ENCODE measurements at places on chromosomes 12 and 14.

- peak; percentile 97 for DNase-seq
Observed at GRCh38 chr12:94615260-94616181, 34.8 kb downstream of the TMCC3 start.

DNA sequence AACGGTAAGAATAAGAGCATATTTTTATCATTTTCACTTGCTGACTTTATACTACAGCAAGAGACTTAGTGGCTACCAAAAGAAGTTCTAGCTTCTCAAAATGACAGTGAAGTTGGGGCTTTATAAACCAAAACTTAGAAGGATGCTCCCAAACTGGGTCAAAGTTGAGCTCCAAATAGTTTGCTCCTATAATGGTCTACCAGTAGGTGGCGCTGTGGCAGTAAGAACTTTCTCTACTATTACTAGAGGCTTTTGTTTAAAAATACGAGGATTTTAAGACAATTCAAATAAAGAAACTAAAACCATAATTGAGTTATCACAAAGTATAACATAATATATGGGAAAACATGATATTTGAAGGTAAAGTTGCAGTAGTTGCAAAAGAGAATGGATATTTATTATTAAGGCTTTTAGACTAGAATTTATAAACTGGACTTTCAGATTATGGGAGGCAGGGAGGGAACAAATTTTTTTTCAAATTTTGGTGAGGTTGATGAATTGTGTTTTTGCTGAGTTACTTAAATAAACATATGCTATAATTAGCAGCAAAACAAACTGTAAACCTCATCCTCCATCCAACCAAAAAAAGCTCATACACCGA lies 75.0 kb downstream of the TGFB3 start:
- peak; percentile 76 for DNase-seq

DNA sequence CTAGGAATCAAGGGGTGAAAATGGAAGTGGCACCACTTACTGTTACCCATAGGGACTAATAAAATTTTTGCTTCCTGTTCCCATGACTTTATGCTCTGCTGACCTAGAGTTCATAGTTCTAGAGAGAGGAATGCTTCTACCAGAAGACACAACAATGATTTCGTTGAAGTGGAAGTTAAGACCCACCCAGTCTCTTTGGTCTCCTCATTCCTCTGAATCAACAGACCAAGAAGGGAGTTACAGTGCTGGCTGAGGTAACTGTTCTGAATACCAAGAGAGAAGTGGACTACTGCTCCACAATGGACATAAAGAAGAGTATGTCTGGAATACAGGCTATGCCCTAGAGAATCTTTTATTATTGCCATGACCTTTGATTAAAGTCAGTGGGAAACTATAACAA lies 23.5 kb upstream of the DYRK2 start:
- DNase-seq, result no peak

DNA sequence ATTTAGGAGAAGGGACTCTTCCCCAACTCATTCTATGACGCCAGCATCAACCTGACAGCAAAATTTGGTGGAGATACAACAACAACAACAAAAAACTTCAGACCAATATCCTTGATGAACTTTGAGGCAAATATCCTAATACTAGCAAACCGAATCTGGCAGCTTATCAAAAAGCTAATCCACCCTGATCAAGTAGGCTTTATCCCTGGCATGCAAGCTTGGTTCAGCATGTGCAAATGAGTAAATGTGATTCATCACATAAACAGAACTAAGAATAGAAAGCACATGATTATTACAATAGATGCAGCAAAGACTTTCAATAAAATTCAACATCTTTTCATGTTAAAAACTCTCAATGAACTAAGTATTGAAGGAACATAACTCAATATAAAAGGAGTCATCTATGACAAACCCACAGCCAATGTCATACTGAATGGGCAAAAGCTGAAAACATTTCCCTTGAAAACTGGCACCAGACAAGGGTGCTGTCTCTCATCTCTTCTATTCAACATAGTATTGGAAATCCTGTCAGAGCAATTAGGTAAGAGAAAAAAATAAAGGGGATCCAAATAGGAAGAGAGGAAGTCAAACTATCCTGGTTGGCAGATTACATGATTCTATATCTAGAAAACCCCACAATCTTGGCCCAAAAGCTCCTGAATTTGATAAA lies 233.3 kb downstream of the CCDC59 start:
- peak; percentile 21 for DNase-seq

Data from myocyte (in vitro differentiated cells).